ENCODE measurements at places on chromosomes 3 and 15. TPM values are rescaled to one million over a fixed set of nuclear protein-coding genes. Genes with fewer than 3 reads are reported as not detected.

CCR3 gene
- not detected for total RNA-seq

ZNF860 gene
- total RNA-seq = 0.43 TPM

SLC28A1 gene
- not detected for total RNA-seq

PLOD2 gene
- total RNA-seq = 41.3 TPM

DNA sequence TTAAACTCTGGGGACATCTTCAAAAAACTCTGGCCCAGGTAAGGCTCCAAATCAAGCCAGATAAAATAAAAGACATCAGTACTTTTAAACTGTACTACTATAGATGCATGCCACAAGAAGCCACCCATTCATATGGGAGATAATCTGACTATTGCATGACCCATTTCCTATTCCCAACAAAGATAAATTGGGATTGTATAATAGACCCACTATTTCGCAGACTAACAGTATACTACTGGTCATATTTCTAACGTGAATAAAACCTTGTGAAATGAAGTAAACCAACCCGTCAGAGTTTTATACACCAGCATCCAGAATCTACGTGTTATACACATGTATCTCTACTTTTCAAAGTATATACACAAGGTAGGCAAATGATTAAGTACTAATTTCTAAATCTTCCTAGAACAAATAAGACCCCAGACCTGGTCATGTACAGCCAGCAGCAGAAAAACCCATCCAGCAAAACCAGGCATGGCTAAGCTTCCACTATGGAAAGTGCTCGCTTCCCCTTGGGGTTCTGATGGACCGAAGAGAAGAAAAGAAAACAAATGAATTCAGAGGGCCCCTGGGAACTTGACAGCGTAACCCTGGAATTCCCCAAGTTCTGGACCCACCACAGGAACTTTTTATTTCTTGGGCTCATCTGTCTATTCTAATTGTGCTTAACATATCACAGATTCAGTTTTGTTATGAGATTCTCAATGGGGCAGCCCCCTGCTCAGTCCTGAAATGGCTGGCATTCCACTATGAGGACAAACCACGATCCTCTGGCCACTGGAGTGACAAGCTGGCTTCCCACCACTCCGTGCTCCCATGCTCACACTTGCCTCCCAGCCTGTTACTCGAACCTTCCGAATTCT is 69.1 kb downstream of the MB21D2 start:
- H3K4me3 ChIP-seq = no peak overlapping the region
- H3K27ac ChIP-seq = no peak overlapping the region
- H3K4me1 ChIP-seq = no peaks in the 10 kb centered on the region

DNA sequence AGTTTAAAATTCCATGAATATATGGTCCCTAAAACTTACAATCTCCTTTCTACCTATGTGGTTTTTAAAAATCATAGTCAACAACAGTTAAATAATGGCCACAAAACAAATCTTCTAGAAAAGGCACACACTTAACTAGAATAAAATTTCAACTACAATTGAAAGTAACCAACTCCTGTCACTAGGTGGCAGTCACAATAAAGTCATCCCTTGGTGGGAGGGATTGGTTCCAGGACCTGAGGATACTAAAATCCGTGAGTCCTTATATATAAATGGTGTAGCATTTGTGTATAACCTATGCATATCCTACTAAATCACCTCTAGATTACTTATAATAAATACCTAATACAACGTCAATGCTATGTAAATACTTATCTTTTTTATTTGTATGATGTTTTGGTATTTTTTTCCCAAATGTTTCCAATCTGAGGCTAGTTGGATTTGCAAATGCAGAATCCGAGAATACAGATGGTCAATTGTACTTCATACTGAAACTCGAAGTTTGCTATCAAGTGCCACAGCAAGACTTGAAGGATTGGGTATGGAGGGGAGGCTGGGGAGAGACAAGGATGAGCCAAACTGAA is 172.6 kb downstream of the FMN1 start:
- no peak for DNase-seq
- H3K4me3 ChIP-seq = no peak overlapping the region
- H3K4me1 ChIP-seq = no peaks in the 10 kb centered on the region

DNA sequence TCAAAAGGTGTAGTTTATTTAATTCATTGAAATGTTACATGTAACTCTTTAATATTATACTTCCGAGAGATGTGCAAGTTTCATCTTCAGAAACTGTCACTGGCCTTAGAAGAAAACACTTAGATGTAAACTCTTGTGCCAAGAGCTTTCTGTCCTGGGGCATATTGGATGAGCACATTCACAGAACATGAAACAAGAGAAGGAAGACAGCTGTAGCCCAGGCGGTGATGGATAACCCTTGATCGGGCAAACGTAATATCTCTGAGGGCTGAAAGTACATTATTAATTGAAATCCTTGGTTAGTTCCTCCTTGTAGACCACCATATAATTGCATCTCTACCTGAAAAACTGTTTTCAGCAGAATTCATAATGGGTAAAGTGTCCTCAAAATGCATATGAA is 67.4 kb downstream of the MECOM start:
- no peak for DNase-seq
- no peak overlapping the region for H3K27ac ChIP-seq
- no peak overlapping the region for H3K4me3 ChIP-seq
- peaks cover 14% of the 10 kb centered on the region for H3K4me1 ChIP-seq
- H3K27me3 ChIP-seq = no peaks in the 10 kb centered on the region
- no peaks in the 10 kb centered on the region for H3K36me3 ChIP-seq

GRCh38 chr3:10778492-10779292 is 37.3 kb upstream of the SLC6A11 start:
- H3K27ac ChIP-seq = no peak overlapping the region
- H3K4me3 ChIP-seq = no peak overlapping the region
- no peaks in the 10 kb centered on the region for H3K36me3 ChIP-seq

DNA sequence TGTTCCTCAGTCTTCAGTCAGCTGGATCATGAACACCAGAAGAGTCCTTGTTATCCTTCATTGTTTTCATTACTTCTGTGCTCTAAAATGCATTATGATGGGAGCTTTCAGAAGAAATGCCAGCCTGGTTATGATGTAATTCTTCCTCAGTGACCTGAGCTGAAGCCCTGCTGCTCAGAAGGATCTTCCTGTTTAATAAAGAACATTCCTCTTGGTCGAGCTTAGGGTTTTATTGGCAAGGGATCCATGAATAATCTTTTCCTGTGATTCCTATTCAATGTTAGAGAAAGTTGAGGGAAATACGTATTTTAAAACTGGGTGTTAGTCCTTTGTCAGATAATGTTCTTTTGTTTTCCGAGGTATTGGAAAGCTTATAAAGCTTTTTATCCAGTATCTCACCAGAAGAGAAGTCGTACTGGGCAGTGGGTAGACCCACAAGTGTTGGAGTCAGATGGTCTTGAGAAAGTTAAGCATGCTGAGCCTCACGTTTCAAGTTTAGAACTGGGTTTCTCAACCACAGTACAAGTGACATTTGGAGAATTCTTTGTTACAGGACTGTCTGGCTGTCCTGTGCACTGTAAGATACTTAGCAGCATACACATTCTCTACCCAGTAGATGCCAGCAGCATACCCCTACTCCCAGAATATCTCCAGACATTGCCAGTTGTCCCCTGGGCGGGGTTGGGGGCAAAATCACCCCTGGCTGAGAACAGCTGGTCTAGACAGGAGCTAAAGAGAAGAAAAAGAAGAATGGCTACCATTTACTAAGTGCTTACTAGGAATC is 212.3 kb upstream of the BHLHE40 start:
- no peak for DNase-seq
- H3K27ac ChIP-seq = no peak overlapping the region
- no peak overlapping the region for H3K4me3 ChIP-seq
- peaks cover 54% of the 10 kb centered on the region for H3K36me3 ChIP-seq
- no peaks in the 10 kb centered on the region for H3K27me3 ChIP-seq

DNA sequence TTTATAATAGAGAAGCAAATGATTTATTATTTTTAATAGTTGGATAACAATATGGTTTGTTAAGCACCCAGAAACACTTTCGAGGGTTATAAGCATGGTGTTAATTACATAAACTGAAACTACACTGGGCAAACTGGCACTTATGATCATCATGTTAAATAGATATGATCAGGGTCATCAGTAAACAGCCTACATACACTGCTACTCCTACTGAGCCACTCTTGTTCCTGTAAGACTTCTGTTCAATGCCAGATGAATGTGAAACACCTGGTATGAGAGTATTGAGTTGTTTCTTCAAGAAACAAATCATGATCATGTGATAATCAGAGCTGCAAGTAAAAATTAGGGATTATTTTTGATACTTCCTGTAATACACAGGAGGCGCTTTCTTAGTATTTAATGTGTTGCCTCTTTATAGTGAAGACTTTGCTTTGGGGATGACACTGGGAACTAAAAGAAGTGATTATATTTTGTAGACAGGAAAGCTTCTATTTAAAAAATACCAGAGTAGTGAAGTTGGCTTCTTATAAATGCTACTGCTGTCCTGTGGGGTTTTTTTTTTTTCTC is 32.3 kb upstream of the UTS2B start:
- DNase-seq = no peak
- peaks cover 54% of the 10 kb centered on the region for H3K36me3 ChIP-seq

DNA sequence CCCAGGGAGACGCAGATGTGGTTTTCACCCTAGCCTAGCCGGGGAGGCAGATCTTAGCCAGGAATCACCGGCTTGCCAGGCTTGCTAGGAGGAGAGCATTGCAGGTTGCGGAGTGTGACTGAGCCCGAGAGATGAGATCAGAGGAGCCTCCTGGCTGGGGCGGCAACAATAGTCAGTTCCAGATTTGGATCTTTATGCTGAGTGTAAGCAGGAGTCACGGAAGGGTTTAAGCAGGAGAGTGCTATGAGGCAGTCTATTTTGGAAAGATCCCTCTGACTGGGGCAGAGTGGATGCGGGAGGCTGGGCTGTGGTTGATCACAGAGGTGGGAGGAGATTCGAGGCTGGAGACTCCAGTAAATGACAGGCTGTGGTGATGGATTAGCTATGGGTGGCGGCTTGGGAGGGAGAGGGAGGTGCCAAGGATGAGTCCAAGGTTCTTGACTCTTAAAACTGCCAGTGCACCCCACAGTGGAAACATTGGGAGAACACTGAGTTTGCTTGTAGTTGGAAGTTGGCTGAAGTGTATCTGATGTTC is 10.4 kb upstream of the BAHD1 start:
- no peaks in the 10 kb centered on the region for H3K4me1 ChIP-seq
- no peaks in the 10 kb centered on the region for H3K36me3 ChIP-seq
- DNase-seq = no peak
- H3K4me3 ChIP-seq = no peak overlapping the region

GRCh38 chr15:67085237-67085817 is 19.9 kb downstream of the SMAD3 start:
- peaks cover 15% of the 10 kb centered on the region for H3K4me1 ChIP-seq
- no peak overlapping the region for H3K27ac ChIP-seq

- H3K27me3 ChIP-seq = no peaks in the 10 kb centered on the region
- DNase-seq = no peak
- H3K4me3 ChIP-seq = no peak overlapping the region
- peaks cover 4% of the 10 kb centered on the region for H3K4me1 ChIP-seq
Measured at GRCh38 chr3:194967151-194968117, 281.8 kb downstream of the FAM43A start.

All from ascending aorta (tissue), 2 donors.